ENCODE measurements at places on chromosomes 13 and 19.

- DNase-seq: no peak
Observed at GRCh38 chr19:9941671-9942070, 5.4 kb upstream of the OLFM2 start.

DNA sequence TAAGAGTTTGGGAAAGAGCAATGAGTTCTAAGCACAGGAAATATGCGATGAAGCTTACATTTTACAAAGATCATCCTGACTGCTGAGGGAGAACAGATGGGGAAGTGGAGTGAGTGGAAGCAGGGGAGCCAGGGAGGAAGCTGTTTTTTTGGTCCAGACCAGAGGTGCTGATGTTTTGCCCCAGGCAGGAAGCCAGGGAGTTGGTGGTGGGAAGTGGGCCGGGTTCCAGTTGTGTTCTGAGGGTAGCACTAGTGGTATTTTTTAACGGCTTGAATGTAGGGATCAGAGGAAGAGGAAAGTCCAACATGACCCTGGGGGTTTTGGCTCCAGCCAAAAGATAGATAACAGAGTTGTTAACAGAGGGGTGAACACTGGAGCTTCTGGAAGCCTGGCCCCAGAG is 20.7 kb upstream of the OLFM4 start:
- no peak for DNase-seq

DNA sequence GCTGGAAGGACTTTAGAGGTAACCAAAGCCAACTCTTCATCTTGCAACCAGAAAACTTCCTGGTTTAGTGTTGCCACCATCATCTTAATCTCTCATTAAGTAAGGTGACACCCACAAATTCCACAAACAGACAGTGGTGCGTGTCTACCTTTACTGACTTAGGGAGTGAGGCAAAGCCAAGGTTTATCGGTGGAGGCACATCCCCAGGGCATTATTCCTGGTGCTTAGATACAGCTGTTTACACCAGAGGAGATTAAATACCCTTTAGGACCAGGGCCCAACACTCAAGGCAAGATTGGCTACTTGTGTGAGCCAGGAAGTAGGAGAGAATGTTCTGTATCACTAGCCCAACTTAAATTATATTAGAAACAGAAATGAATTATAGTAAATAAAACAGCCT is 9.5 kb downstream of the STOML3 start:
- no peak for DNase-seq

DNA sequence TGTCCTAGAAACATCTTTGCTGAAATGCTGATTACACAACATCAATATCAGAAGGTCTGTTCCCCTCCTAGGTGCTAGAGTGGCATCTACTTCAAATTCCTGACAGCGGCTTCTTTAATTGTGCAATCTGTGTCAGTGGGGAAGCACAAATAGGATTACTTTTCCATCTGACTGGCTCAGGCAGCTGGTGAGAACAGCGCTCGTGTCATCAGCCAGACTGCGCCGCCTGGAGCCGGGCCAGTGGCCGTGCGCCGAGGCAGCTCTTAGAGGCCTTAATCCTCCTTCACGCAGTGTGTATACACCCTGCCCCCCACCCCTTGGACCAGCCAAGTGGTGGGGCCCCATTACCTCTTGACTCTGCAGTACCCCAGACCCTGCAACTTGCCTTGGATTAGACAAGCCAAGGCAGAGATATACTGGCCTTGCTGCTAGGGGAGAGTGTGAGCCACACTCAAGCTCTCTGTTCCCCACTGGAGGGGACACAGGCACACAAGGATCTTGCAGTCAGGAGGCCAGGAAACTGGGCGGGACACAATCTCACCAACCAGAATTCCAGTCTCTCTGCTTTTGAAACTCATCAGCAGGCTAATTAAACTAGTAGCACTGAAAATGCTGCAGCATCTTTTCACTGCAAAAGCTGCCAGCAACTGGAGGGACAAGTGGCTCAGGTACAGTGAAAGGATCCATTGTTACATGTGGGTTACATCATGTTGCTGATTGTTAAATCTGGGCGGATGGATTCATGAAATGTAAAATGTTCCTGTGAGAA is 48.9 kb upstream of the EPHX3 start:
- DNase-seq: peak; percentile 47
